ENCODE measurements at places on chromosomes 7 and 10. TPM values are rescaled to one million over a fixed set of nuclear protein-coding genes. Genes with fewer than 3 reads are reported as not detected.

The OR9A2 gene
- not detected for total RNA-seq

DNA sequence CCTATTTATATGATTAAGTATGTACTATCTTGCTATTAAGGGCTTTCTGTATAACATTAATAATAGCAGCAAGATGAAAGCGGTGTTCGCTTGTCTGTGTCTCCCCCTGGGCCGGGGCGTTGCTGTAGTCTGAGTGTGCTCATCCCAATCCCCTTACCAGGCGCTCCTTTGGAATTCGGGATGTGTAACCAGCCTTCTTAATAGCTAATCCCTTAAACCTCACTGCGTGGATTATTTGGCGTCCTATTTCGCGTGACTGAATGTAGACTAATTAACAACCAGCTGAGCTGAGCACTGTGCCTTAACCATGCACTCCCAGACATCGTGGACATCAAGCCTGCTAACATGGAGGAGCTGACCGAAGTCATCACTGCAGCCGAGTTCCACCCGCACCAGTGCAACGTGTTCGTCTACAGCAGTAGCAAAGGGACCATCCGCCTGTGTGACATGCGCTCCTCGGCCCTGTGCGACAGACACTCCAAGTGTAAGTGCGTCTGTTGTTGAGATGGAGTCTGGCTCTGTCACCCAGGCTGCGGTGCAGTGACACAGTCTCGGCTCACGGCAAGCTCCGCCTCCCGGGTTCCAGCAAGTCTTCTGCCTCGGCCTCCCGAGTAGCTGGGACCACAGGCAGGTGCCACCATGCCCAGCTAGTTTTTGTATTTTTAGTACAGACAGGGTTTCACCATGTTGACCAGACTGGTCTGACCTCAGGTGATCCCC lies 36.6 kb downstream of the BNIP3 start:
- no peak overlapping the region for H3K4me3 ChIP-seq
- H3K27me3 ChIP-seq = no peaks in the 10 kb centered on the region
- H3K4me1 ChIP-seq = peaks cover 1% of the 10 kb centered on the region
- DNase-seq = no peak
- H3K27ac ChIP-seq = no peak overlapping the region

GRCh38 chr10:12103802-12104201 lies 25.7 kb upstream of the SEC61A2 start:
- no peak overlapping the region for H3K27ac ChIP-seq
- no peak for DNase-seq
- H3K27me3 ChIP-seq = no peaks in the 10 kb centered on the region
- no peaks in the 10 kb centered on the region for H3K4me1 ChIP-seq
- no peak overlapping the region for H3K4me3 ChIP-seq
- H3K36me3 ChIP-seq = peaks cover 29% of the 10 kb centered on the region

- peaks cover 17% of the 10 kb centered on the region for H3K4me1 ChIP-seq
- no peak for DNase-seq
- no peak overlapping the region for H3K27ac ChIP-seq
- no peaks in the 10 kb centered on the region for H3K27me3 ChIP-seq
- no peak overlapping the region for H3K4me3 ChIP-seq
Observed at GRCh38 chr7:23216021-23216420, 30.6 kb upstream of the GPNMB start.

DNA sequence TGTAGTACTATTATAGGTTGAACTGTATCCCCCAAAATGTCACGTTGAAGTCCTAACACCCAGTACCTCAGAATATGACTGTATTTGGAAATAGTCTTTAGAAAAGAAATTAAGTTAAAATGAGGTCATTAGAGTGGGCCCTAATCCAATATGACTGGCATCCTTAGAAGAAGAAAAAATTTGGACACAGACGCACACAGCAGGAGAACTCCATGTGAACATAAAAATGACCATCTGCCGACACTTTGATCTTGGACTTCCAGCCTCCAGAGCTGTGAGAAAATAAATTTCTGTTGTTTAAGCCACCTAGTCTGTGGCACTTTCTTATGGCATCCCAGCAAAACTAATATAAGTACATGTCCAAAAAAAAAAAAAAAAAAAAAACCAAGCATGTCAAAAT lies 225.8 kb downstream of the PARD3 start:
- no peak overlapping the region for H3K4me3 ChIP-seq
- no peak for DNase-seq
- H3K27ac ChIP-seq = no peak overlapping the region
- peaks cover 30% of the 10 kb centered on the region for H3K4me1 ChIP-seq

Measured in progenitor cell of endocrine pancreas (in vitro differentiated cells).